ENCODE measurements at places on chromosomes 11 and 22.

- DNase-seq, result no peak
Measured at GRCh38 chr22:38955926-38956325, 1.5 kb upstream of the APOBEC3A start.

DNA sequence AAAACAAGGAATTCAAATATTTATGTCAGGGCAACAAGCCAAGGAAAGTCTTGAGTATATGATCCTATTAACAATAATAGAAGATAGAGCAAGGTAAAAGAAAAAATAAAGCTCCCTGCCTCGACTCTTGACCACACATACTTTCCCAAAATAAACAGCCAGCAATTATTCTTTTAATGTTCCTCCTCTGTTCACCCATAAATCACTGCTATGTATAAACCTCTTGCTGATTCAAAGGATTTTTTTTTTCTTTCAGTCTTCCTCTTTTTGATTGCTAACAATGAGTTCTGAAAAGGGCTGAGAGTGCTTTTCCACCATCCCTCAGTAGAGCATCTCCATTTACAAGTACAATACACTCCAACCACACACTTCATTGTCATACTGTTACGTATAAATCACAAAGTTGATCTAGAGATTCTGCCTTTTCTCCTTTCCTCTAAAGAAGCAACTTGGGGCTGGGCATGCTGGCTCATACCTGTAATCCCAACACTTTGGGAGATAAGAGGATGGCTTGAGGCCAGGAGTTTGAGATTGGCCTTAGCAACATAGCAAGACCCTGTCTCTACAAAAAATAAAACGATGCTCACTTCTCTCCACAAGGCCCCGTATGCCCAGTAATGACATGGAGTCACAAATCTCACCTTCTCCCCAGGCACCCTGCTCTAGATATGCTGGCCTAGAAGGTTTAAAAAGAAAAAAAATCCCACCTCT, 24.0 kb downstream of the RAB30 start:
- no peak for DNase-seq

GRCh38 chr11:44256673-44257291, 53.2 kb downstream of the ALX4 start:
- no peak for DNase-seq

- no peak for DNase-seq
Measured at GRCh38 chr11:130633466-130633865, 185.0 kb downstream of the ADAMTS15 start.

GRCh38 chr11:104462341-104462740, 298.4 kb upstream of the PDGFD start:
- no peak for DNase-seq
